ENCODE measurements at places on chromosomes 2 and 18. TPM values are rescaled to one million over a fixed set of nuclear protein-coding genes. Genes with fewer than 3 reads are reported as not detected.

The DSG1 gene
- polyA plus RNA-seq = 0.07 TPM

The SULT1C4 gene
- not detected for polyA plus RNA-seq

The SERPINB10 gene
- 0.73 TPM for polyA plus RNA-seq

The MROH2A gene
- 0.11 TPM for polyA plus RNA-seq

The SOWAHC gene
- polyA plus RNA-seq = 11.5 TPM

The CAVIN2 gene
- polyA plus RNA-seq = 2.6 TPM

The PDE1A gene
- polyA plus RNA-seq = not detected

The LYG2 gene
- polyA plus RNA-seq = not detected
